ENCODE measurements at places on chromosomes 5 and 9.

DNA sequence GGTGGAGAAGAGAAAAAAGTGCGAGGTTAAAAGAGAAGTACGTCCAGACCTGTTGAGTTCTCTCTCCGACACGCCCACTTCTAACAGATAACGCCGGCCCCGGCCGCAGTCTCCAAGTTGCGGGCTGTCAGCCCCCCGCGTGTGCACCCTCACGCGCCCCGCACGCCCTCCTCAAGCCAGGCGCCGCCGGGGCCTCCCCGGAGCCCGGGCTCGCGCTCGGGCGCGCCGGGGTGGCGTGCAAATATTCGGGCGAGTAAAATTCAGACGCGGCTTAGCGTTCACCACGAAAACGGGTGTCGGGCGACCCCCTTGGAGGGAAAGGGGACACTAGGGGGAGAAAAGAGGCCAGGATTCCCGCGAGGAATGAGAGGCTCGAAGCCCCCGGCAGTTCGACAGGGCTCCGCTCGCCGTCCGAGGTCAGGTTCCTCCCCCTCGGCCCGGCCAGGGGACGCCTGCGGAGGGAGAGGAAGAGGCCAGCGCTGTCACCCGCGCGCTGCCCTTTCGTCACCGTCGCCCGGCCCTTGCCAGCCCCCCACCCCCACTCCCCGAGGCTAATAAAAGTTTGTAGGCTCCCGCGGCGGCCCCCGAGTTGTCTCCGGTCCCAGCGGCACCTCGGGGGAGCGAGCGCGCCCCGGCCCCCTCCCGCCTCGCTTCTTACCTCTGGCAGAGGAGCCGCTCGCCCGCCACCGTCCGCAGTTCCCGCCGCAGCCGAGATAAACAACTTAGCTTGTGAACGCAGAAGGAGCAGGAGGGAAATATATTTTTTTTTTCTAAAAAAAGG, 743 bp downstream of the NR3C1 start:
- DNase-seq: no peak

DNA sequence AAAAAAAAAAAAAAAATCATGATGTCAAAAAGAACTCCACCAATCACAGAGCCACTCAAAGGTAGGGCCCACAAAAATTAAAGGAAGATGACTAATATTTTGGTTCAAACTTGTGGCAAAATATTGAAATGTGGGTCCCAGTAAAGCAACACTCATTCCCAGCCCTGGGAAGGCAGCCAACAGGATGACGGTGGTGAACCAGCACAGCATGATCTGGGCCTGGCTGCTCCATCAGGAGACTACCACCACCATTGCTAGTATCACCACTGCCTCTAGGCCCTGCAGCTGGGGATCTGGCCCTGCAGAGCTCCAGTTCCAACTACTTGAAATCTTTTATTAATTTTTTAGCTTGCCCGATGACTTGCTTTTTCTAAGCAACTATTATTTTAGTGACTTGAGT, 206.8 kb upstream of the ITGA1 start:
- DNase-seq: no peak

- peak; percentile 96 for DNase-seq
Measured at GRCh38 chr5:98454904-98455303, 318.6 kb upstream of the RGMB start.

- no peak for DNase-seq
Measured at GRCh38 chr5:93572101-93572607, 8.9 kb downstream of the NR2F1-AS1 start.

GRCh38 chr5:115963566-115963965, 1.3 kb downstream of the LVRN start:
- no peak for DNase-seq

GRCh38 chr5:172479034-172479783, 24.9 kb upstream of the SH3PXD2B start:
- peak; percentile 82 for DNase-seq

DNA sequence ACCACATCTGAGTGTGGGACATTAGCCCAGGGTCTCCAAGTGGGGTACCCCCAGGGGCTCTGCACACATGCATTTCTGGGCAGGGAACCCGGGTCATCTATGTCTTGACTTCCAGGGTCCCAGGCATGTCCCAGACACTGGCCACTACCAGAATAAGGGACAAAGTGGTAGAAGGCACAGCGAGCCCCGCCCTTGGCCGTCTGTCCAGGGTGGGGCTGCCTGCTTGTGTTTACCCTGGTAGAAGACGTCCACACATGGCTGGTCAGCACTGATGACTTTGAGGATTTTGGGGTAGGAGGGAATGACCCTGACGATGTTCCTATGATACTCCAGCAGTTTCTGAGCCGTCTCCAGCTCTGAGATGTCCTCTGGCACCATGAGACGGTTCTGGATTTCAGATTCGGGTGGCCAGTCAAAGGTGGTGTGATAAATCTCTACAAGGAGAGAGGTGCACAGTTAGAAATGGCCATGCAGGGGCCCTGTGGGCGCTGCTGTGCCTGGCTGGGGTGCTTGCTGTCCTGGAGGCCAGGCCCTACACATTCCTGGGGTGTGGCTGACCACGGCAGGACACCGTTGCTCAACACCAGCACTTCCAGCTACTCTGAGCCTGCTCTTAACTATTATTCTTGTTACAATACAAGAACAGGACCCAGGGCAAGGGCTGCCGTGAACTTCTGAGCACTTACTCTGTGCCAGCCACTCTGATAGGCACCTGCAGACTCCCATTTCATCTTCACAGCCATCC, 51.3 kb downstream of the AK8 start:
- no peak for DNase-seq

DNA sequence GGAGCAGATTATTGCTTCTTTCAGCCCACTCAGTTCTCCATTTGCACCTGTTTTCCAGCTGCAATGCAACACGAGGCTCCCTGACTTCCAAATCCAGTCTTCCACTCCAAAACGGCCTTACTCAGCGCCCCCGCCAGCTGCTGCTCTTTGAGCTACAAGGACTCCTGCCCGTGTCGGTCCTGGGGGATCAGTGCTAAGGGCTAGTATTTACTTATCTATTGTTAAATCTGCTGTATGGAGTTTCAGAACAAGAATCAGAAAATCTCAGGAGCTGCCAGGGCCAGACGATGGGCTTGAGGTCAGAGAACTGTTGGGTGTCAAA, 44.1 kb downstream of the OR2V1 start:
- no peak for DNase-seq

GRCh38 chr5:113735751-113736150, 222.3 kb downstream of the YTHDC2 start:
- no peak for DNase-seq

DNA sequence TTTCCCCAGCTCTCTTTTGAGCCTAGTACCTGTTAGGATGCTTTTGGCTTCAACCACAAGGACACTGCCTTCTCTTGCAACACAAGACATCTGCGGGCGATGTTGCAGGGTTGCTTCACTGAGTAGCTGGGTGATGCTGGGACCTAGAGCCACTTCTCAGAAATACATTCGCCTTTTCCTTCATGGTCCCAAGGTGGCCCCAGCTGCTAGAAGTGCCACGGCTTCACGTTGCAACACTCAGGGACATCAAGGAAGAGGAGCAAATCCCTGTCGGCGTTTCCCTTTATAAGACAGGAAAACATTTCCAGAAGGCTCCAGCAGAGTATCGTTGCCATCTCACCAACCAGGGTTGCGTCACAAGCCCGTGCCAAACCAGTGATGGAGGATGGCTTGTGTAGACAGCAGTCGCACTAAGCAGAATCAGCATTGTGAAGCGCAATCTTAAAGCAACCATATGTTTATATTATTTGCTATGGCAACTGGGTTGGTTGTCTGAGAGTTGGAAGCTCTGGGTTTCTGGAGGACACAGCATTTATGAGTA, 62.7 kb downstream of the ANKRD33B start:
- peak; percentile 17 for DNase-seq

Measured in fibroblast of the conjunctiva (primary cell).